ENCODE measurements at places on chromosomes 5 and 9. TPM values are rescaled to one million over a fixed set of nuclear protein-coding genes. Genes with fewer than 3 reads are reported as not detected.

PCDHB12 gene
- total RNA-seq, result 7.2 TPM

PPP2R2B gene
- 1.8 TPM for total RNA-seq

KCTD16 gene
- 21.2 TPM for total RNA-seq

OR1Q1 gene
- not detected for total RNA-seq

SLC6A18 gene
- total RNA-seq, result not detected

DNA sequence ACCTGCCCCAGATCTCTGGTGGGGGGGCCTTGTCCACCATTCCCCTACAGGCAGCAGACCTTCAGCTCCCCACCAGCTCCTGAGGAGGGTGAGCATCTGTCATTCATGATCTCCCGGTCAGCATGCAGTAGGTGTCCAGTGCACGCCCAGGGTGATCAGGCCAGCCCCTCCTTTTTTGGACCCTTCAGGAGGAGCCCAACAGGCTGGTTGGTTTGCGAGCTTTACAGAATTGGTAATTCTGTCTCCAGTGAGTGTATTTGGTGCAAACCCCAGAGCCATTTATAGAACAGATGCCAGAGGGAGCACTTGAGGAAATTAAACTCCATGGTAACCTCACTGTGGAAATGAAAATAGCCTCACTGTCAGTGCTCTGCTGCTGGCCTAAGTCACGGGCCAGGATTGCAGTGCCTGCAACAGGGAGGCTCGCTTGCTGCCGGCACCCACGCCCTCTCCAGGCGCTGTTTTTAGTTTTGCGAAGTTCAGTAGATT is 23.4 kb downstream of the WNK2 start:
- H3K27ac ChIP-seq, result peak overlapping the region; percentile 13
- peaks cover 1% of the 10 kb centered on the region for H3K36me3 ChIP-seq
- peaks cover 59% of the 10 kb centered on the region for H3K4me1 ChIP-seq
- no peak overlapping the region for H3K4me3 ChIP-seq
- no peak for DNase-seq

DNA sequence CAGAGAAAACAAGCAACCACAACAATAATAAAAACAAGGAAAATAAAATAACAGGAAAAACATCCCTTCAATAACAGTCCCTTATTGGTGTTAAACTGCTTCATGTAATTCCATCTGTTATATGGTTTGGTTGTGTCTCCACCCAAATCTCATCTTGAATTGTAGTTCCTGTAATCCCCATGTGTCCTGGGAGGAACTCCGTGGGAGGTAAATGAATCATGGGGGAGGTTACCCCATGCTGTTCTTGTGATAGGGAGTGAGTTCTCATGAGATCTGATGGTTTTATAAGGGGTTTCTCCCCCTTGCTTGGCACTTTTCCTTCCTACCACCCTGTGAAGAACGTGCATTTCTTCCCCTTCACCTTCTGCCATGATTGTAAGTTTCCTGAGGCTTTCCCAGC is 369.8 kb downstream of the TMEM232 start:
- no peaks in the 10 kb centered on the region for H3K4me1 ChIP-seq
- no peaks in the 10 kb centered on the region for H3K27me3 ChIP-seq
- H3K4me3 ChIP-seq, result no peak overlapping the region
- no peaks in the 10 kb centered on the region for H3K36me3 ChIP-seq

DNA sequence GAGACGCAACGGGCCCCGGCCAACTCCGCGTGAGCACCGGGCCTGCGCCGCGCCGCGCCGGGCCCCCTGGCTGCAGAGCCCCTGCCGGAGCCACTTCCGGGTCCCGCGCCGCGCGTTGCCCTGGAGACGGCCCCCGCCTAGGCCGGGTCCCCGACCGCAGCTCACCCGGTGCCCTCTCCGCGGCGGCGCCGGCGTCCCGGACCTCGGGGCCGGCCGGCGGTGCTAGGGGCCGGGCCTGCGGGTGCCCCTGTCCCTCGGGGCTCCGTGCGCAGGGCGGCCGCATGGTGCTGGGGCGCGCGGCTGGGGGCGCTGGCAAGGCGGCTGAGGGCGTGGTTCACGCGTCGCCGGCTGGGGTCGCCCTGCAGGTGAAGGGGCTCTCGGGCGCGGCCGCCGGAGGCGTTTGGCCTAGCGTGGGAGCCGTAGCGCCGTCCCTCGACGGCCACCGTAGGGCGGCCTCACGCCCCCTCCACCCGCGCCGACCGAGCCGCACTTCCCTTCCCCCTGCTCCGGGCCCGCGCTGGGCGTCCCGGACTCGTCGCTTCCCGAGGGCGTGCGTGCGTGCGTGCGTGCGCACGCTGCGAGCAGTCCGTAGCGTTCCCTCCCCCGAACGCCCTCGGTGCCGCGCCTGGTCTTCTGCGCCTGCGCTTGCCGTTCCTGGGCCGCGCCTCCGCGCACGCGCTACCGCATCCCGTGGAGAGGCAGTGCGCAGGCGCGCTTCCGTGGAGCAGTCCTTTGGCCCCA is at the start of gene TMEM250:
Gene TMEM250, minus strand, starts transcription at position 556 of the 741 bp plus-strand sequence. CDS start 1,975 bp downstream, outside the sequence.
- no peaks in the 10 kb centered on the region for H3K4me1 ChIP-seq
- H3K27me3 ChIP-seq, result peaks cover 4% of the 10 kb centered on the region
- peak; percentile 96 for DNase-seq
- peak within 1 kb of the TSS; percentile 84 for H3K27ac ChIP-seq
- H3K4me3 ChIP-seq, result peak within 1 kb of the TSS; percentile 77

DNA sequence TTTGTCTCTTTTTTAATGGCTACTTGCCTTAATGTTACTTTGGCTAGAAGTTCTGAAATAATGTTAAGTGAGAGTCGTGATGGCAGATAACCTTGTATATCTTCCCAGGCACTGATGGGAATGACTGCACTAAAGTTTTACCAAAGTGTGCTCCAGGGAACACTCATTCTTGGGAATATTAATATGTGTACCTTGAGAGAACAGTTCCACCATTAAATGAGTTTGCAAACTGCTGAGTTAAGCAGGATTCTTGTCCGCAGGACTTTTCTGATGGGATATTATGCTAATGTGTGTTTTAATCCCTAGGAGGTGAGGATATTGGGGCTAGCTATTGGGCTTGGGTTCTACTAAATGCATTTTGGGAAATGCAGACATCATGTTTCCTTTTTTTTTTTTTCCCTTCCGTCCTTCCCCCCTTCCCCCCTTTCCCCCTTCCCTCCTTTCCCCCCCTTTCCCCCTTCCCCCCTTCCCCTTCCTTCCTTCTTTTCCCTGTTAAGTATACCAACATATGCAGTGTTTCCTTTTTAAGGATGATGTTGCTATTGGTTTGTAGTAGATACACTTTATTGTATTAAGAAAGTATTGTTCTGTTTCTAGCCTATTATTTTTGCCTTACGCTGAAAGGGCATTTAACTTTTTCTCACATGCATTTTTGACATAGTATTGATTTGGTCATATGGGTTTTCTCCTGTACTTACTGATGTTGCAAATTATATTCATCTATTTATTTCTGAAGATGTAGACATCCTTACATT is 15.5 kb downstream of the ZBTB34 start:
- DNase-seq, result no peak
- peak overlapping the region; percentile 96 for H3K27ac ChIP-seq
- H3K4me3 ChIP-seq, result no peak overlapping the region
- no peaks in the 10 kb centered on the region for H3K27me3 ChIP-seq
- H3K4me1 ChIP-seq, result peaks cover 8% of the 10 kb centered on the region

DNA sequence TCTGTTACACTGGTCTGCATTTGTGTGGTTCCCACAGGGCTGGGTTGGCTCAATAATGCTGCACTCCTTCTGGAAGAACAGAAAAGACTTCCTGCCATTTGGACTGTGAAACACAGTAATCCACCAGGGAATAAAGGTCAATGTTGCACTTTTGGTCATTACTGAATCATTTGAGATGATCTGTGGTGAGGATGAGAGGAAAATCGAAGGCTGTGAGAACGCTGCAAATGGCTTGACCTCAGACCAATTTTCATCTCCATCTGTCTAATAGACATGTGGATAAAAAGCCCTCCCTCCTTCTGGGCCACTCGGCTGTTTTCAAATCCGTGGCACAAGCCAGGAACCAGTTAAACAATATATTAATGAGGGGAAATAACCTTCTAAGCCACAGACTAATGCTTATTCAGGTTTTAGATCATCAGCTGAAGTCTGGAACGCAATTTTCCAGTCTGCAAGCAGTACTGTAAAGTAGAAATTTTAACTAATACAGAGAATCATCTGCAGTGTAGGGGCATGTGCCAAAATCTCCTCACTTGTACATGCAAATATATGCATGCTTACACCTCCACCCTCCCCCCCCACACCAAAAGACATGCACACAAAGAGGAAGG is 20.2 kb downstream of the TLE1 start:
- DNase-seq, result no peak
- peaks cover 46% of the 10 kb centered on the region for H3K4me1 ChIP-seq
- no peak overlapping the region for H3K4me3 ChIP-seq
- no peaks in the 10 kb centered on the region for H3K27me3 ChIP-seq
- H3K36me3 ChIP-seq, result peaks cover 26% of the 10 kb centered on the region
- H3K27ac ChIP-seq, result no peak overlapping the region

DNA sequence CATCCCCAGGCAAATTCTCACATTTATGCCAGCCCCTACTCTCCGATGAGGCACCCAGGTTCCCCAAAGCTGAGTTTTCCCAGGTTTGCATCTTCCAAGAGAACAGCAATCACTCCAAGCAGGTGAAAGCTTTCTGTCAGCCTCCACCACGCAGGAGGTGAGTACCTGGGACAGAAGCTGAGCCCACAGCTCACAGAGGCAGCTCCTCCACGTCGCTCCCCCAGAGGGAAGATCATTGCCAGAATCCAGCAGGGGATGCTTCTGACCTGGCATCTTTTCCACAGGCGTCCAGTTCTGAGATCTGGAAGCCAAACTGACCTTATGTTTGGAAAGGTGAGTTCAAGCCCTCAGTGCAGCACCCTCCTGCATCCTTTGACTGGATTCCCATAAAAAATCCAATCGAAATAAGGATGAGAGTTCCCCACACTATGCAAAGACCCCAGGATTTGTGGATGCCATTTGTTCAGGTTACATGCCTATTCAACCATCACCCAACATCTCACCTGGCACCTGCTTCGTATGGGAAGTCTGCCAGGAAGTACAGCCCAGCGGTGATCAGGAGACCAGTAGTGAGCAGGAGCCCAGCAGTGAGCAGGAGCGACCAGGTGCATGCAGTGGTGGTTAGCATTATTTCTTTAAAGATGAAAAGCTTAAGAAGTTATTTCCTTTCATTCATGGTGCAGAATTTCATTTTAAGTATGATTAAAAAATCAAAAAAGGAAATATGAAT is 47.4 kb upstream of the OLFM1 start:
- H3K4me1 ChIP-seq, result peaks cover 2% of the 10 kb centered on the region
- no peak overlapping the region for H3K4me3 ChIP-seq
- peaks cover 27% of the 10 kb centered on the region for H3K27me3 ChIP-seq
- no peaks in the 10 kb centered on the region for H3K36me3 ChIP-seq
- H3K27ac ChIP-seq, result no peak overlapping the region
- no peak for DNase-seq

- H3K4me3 ChIP-seq, result no peak overlapping the region
- H3K4me1 ChIP-seq, result no peaks in the 10 kb centered on the region
- no peak overlapping the region for H3K27ac ChIP-seq
These were observed 137.7 kb downstream of the PRELID2 start for GRCh38 chr5:145697251-145697990.

DNA sequence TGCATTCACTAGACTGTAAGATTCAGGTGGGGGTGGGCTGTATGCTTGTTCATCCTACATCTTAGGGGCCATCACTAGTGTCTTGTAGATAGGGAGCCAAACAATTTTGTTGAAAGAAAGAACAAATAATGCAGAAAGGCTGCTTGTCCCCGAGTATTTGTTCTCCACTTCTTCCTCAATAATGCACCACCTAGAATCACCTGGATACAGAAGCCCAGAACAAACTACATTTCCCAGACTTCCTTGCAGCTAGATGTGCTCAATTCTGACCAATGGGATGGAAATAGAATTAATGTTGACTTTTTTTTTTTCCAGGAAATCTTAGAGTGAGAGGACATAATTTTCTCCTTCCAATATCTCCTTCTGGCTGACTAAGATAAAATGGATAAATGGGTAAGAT is 38.9 kb upstream of the TNFSF8 start:
- no peaks in the 10 kb centered on the region for H3K27me3 ChIP-seq
- no peak overlapping the region for H3K4me3 ChIP-seq
- H3K27ac ChIP-seq, result no peak overlapping the region
- DNase-seq, result no peak

GRCh38 chr5:124239572-124239971 is 506.9 kb downstream of the ZNF608 start:
- no peaks in the 10 kb centered on the region for H3K27me3 ChIP-seq
- DNase-seq, result no peak
- H3K27ac ChIP-seq, result no peak overlapping the region
- H3K4me3 ChIP-seq, result no peak overlapping the region
- peaks cover 30% of the 10 kb centered on the region for H3K4me1 ChIP-seq
- H3K36me3 ChIP-seq, result peaks cover 8% of the 10 kb centered on the region

- no peak overlapping the region for H3K4me3 ChIP-seq
- DNase-seq, result no peak
- H3K36me3 ChIP-seq, result peaks cover 2% of the 10 kb centered on the region
- H3K4me1 ChIP-seq, result peaks cover 12% of the 10 kb centered on the region
These were observed 42.4 kb downstream of the OSTF1 start for GRCh38 chr9:75130621-75131230.

- no peak overlapping the region for H3K27ac ChIP-seq
These were observed 855.5 kb upstream of the DMAC1 start for GRCh38 chr9:8655071-8655470.

DNA sequence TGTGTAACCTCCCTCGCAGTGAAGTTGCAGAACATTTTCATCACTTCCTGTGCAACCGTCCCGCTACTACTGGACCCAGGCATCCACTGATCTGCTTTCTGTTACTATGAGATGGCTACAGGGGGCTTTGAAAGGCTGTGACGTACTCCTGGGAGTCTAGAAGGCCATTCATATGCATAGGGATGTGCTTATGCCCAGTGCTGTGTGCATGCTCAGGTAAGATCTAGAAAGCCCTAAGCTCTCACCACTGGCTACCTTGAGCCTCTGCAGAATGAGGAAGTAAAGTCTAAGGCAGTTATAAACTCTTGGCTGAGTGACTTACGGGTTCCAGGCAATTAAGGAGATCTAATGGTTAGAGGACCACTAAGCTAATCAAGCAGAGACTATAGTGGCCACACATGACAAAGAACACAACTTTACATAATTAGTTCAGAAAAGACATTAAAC is 11.8 kb downstream of the HNRNPAB start:
- peaks cover 20% of the 10 kb centered on the region for H3K36me3 ChIP-seq
- H3K4me1 ChIP-seq, result no peaks in the 10 kb centered on the region
- H3K27me3 ChIP-seq, result no peaks in the 10 kb centered on the region
- no peak for DNase-seq
- H3K27ac ChIP-seq, result no peak overlapping the region

DNA sequence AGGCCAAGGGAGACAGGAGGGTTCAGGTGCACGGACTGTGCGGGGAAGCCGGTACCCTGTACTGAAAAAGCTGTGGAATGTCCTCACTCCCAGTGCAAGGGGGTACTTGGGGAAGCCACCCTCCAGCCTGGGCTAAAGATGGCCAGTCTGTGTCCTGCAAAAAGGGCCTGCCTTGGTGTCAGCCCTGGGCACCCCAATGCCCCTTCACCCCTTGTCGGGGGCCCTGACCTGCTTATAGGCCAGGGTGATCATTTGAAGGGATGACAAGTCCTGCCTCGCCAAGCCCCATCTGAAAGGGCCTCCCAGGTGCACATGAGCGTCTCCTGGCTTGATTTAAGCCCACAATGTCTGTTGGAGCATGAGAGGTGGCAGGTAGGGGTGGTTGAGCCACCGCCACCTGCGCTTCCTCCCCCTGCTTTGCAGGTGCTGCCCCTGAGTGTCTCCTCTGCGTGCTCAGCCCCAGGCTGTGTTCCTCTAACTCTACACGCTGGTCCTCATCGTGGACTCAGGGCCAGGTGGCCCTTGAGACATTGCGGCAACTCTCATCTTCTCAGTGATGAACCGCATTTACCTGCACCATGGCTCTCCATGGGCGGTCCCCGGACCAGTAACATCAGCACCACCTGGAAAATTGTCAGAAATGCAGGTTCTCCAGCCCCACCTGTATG is 97.0 kb downstream of the ANKRD33B start:
- H3K27me3 ChIP-seq, result peaks cover 6% of the 10 kb centered on the region
- H3K4me1 ChIP-seq, result no peaks in the 10 kb centered on the region
- no peak overlapping the region for H3K27ac ChIP-seq
- H3K36me3 ChIP-seq, result no peaks in the 10 kb centered on the region
- no peak overlapping the region for H3K4me3 ChIP-seq

Data from progenitor cell of endocrine pancreas (in vitro differentiated cells).